ENCODE measurements at places on chromosomes 11 and 22.

DNA sequence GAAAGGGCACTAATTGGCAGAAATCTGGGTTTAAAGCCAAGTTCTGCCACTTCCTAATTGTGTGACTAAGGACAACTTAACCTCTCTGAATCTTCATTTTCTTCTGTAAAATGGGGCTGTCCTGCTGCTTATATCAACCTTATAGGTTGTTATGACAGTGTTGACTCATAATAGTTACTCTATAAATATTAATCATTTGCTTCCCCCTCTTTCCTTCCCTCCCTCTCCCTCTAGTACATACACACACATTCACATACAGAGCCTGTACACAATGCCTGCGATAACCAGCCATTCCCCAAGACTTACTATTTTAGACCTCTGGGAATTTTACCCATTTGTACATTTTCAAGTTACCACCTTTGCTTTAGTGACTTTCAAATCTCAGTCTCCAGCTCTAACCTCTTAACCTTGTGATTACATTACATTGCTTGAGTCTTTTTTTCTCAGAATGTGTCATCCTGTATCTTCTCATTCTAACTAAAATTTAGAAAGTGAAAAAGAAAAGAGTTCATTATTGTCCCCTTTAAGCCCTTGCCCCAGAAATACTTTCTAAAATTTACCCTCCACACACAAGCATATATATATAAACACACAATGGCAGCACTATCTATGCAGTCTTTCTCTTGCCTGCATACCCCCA lies 31.9 kb downstream of the GDPD4 start:
- DNase-seq = no peak

GRCh38 chr11:45885274-45885920 lies at the start of gene MAPK8IP1:
Gene MAPK8IP1 (plus strand): TSS chr11:45885651. CDS start chr11:45885821, 170 bp downstream.
- DNase-seq = no peak

GRCh38 chr11:27246925-27247324 lies 116.1 kb downstream of the CCDC34 start:
- no peak for DNase-seq

GRCh38 chr11:78715639-78716311 lies 141.1 kb upstream of the NARS2 start:
- DNase-seq = peak; percentile 3

DNA sequence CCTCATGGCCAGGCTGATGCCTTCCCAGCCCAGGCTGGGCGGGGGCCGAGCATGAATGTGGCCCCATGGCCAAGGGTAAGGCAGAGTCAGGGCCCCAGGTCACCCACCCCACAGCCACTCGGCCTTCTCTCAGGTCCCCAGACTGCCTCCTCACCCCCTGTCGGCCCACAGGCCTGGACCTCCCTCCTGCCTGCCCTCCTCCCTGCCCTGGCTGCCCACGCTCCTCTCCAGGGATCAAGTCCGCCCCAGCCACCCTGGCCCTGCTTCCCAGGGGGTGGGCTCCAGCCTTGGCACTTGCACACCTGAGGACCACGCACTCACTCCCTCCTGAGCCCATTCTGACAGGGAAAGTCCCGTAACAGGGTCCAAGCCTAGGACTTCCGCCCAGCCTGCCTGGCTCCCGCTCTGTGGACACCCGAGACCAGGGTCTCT lies 37.8 kb upstream of the TH start:
- DNase-seq = no peak

DNA sequence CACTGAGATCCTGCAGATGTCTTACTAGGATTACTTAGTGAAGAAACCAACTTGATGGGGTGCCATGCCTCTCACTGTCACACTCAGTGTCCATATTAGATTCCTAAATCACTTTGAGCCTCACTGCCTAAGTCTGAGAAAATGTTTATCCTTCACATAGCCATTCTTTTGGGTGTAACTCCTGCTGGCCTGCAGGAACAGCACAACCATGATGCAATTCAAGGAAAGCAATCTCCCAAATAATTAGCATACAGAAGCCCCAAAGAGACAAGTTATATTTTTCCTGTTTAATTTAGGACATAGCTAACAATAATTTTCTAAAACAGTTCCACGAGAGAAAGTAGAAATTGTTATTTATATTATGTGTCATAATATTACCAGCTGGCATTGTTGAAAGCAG lies 655.5 kb downstream of the KCNA4 start:
- no peak for DNase-seq

All from AG09319 (cell line).